ENCODE measurements at places on chromosomes 3 and 15.
A peak's percentile ranks its signal among the peaks of the same experiment; 100 is the strongest.

DNA sequence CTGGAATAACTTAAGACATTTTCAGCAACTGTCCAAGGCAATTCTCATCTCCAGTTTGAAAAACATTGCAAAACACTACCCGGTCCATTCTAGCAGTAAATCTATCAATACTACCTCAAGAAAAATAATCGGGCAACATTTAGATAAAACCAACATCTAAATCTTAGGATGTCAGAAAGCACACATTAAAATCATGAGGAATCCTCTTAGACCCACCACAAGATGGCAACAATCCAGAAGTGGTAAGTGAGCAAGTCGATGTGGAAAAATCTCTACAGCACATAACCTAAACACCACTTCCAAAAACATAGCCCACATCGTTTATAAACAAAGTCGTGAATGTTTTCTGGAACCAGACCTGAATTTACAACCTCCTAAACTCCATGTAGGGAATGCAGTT lies 5.7 kb downstream of the PLCH1 start:
- no peak for DNase-seq

DNA sequence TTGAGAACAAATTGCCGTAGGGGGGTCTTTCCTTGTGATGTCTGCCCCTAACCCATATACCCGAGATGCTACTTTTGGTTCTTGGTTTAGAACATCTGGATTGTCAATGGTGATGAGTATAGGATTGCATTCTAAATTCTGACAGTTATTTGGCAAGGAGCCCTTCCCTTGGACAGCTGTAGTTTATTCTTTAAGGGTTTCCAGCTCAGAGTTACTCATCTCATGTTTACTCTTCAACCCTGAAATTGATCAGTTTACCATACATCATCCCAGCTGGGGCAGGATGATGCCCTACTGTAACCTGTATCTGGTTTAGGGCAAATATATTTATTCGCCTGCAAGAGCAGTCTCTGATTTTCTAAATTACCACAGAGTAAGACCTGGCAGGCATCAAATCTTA lies 85.7 kb upstream of the XCR1 start:
- no peak for DNase-seq

DNA sequence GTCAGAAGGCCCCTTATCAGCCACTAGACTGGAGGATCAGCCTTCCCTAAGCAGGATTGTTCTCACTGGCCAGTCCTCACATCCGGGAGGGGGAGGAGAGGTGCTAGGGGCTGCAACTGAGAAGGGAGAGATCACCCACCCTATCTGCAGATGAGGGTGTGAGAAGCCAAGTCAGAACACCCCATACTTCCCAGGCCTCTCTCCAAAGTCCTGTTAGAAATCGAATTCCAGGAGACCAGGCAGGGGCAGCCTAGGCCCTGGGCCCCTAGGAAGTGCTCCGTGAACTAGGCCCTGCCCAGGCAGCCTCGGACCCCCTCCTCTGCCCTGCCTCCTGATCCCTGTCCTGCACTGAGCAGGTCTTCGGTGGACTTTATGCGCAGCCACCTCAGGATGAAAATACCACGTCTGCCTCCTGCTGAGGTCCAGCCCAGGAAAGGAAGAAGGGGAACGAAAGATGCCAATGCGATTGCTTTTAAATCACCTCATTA lies 933 bp downstream of the DZIP1L start:
- DNase-seq = no peak

DNA sequence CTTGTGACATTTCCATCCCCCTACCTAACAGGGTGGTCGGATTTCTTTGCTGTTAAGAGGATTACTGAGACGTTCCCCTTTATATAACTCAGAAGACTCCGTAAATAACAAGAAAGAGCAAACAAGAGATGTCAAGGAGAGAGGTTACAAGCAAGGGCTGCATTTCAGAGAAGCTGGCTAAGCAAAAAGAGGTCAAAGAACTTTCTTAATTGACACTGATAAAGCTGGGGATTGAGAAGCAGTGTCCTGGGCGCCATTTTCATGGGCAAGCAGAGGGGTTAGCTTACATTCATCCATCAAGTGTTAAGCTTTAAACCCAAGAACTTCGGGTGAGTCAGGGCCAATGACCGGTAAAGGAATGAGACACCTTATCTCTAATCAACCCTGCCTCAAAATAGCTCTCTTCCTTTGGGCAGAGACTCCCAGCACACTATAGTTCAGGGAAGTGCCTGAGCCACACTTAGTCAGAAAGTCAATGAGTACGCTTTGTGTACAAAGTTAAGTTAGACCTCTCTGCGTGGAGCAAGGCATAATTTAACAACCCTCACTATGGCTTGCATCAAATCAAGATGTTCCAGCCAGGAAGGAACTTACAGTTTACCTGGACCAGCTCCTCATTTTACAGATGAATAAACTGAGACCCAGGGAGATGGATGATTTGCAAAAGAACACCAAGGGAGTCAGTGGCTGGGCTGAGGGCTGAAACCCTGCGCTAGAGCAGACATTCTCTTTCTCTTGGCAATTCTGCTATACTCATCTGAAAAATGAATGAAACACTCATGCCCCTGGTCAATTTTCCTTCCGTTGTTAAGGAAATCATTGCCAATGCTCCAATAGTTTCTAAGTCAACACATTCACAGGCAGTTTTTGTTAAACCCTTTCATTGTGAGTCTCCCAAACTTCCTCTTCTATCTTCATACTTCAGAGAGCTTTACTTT lies 44.6 kb downstream of the CCNL1 start:
- no peak for DNase-seq

GRCh38 chr15:88704791-88705768 lies 66.3 kb downstream of the ISG20 start:
- DNase-seq = peak; percentile 37

DNA sequence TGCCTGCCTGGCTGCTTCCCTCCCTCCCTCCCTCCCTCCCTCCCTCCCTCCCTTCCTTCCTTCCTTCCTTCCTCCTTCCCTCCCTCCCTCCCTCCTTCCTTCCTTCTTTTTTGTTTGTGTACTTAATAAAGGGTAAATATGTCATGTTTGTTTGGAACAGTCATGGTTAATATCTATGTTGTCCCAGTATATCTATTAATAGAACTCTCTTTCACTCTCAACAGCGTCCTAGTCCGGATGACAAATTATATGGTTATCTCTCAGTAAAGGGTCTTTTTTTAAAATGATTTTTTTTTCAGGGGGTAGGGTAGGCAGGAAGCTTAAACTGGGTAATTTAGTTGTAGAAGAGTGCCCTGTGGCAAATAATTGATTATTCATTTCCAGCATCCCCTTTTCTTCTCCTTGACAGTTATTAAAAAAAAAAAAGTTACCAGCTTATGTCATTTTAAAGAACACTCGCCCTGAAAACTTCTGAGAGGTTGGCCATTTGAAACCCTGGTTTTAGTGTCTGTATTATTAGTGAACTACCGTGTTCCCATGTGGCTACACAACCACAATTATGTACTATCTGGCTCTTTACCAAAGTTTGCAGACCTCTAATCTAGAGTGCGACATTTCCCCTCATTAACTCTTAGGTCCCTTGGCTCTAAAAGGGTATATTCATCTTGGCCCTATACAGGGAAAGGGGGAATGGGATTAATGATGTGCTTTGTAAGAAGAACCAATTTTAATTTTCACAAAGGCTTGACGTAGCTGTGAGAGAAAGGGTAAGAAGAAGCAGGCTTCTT lies 13.7 kb downstream of the TAGLN3 start:
- DNase-seq = no peak

DNA sequence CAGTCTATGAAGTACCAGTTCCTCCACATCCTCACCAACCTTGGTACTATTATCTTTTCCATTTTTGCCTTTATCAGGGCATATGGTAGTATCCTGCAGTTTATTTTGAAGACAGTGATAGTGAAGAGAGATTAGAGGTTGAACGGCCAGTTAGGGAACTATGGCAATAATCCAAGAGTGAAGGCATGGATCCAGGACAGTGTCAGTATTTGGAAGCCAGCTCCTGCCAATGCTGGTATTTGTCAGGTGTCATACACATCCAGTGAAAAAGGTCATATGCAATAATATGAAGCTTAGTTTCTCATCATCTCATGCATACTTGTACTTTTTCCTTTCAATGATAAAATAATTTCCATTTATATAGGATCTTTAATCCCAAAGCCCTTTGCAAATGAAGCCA lies 56.8 kb upstream of the KCNMB2 start:
- no peak for DNase-seq

DNA sequence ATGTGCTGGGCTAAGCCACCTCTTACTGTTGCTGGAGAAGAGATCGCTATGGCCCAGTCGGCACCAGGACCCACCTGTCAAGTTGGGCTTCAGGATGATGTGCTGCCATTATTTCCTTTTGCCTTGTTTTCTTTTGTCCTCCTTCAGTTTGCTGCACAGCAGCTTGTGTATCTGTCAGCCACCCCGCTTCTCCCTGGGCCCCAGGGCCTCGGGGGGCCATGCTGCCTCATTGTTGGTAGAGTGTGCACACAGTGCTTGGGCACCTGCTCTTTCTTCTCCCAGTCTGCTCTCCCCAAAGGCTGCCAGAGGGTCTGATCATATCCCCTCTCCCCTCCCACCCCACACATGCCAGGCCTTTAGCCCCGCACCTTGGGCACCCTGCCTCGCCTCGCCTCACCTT lies 185.5 kb upstream of the ATP10A start:
- no peak for DNase-seq

All from pons (tissue), 1 donor.